ENCODE measurements at places on chromosomes 1 and 21. TPM values are rescaled to one million over a fixed set of nuclear protein-coding genes. Genes with fewer than 3 reads are reported as not detected.
A peak's percentile ranks its signal among the peaks of the same experiment; 100 is the strongest.

GRCh38 chr1:202214089-202214843 is 20.7 kb downstream of the LGR6 start:
- no peak for DNase-seq

GBP4 gene
- 5.3 TPM for total RNA-seq

CLCNKB gene
- total RNA-seq, result 2.7 TPM

DNA sequence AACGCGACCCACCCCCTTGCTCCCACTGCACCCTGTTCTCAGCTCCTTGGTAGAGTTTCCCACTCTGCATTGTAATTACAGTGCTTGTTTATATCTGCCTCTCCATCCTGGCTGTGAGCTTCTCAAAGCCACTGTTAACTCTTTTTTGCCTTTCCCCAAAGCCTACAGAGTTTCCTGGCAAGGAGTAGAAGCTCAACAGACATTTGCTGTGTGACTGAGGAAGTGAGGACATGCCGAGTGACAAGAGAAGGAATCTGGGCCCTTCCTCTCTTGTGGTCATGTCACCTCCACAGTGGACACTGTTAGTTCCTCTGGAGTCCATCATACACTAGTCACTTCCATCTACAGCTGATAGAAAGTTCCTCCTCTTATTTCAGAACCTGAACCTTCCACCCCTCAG is 6.1 kb upstream of the IGSF8 start:
- DNase-seq, result no peak

INSRR gene
- not detected for total RNA-seq

- DNase-seq, result no peak
Measured at GRCh38 chr1:115506518-115506917, 135.3 kb upstream of the VANGL1 start.

- peak; percentile 13 for DNase-seq
Measured at GRCh38 chr1:69976896-69977295, 228.5 kb downstream of the LRRC40 start.

DNA sequence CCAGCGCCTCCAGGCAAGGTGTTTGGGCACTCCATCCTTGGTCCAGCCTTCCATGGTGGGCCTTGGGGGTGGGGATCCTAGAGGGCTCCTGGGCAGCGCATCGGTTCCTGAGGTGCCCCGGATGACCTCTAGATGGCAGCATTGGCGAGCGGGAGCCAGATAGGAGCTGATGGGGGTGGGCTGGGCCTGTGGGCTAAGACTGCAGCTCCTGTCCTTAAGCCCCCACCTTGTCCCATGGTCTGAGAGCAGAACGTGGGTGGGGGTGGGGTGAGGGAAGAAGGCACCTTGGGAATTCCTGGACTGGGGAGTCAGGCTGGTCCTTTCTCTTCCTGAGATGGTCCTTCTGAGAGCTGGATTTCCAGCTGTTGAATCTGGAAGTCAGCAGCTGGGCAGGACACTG is 93.4 kb upstream of the CSF3R start:
- peak; percentile 69 for DNase-seq

DNA sequence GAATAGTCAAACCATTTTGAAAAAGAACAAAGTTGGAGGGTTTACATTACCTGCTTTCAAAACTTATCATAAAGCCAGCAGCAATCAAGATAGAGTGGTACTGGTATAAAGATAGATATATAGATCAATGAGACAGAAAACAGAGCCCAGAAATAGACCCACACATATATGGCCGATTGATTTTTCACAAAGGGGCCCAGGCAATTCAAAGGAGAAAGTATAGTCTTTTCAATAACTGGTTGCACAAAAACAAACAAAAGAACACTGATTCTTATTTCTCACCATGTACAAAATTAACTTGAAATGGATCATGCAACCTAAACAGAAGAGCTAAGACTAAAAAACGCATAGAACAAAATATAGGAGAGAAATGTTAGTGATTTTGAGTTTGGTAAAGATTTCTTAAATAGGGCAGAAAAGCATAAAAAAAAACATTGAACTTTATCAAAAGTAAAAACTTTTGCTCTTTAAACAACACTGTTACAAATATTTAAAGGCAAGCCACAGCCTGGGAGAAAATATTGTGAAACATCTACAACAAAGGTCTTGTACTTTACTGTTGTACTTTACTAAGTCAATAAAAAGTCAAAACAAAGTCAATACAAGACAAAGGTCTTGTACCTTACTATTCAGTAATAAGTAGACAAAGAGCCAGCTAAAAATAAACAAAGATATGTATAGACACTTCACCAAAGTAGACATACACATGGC is 50.2 kb downstream of the ST3GAL3 start:
- DNase-seq, result no peak

INPP5B gene
- total RNA-seq, result 11.1 TPM

DNA sequence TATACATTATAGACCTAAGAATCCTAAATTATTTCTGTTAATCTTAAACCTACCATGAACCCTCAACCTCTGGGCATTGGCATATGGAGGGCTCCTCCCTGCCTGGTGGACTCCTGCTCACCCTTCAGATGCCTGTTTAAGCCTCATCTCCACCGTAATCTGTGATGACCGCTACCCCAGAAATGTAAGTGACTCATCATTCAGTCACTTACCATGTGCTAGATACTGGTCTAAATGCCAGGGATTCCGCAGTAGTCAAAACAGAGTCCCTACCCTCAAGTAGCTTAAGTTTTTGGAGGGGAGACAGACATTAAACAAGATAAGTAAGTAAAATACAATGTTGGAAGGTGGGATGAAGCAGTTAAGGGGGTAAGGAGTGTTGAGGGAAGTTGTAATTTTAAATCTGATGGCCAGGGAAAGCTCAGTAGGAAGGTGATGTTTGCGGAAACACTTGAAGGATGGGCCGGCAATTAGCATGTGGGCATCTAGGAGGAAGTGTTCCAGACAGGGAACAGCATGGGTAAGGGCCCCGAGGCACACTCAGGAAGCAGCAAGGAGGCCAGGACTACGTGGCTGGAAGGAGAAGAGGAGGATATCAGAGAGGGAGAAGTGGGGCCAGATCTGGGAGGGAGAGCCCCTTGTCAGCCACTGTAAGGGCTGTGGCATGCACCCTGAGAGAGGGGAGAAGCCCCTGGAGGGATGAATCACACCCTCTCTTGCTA is 141.7 kb upstream of the HOOK1 start:
- no peak for DNase-seq

- no peak for DNase-seq
Measured at GRCh38 chr1:94866164-94866807, 46.1 kb downstream of the SLC44A3 start.

- no peak for DNase-seq
Measured at GRCh38 chr1:66022904-66023620, 230.4 kb downstream of the PDE4B start.

- DNase-seq, result no peak
Measured at GRCh38 chr1:152901631-152902030, 6.7 kb upstream of the IVL start.

- no peak for DNase-seq
Measured at GRCh38 chr21:26794597-26795411, 50.4 kb downstream of the ADAMTS1 start.
